ENCODE measurements at places on chromosomes 7 and 10. TPM values are rescaled to one million over a fixed set of nuclear protein-coding genes. Genes with fewer than 3 reads are reported as not detected.

DBNL gene
- 206 TPM for polyA plus RNA-seq

CALML3 gene
- not detected for polyA plus RNA-seq

ITPRIP gene
- 13.4 TPM for polyA plus RNA-seq

ZPBP gene
- polyA plus RNA-seq: 0.28 TPM

UBN2 gene
- polyA plus RNA-seq: 0.59 TPM

WIPF3 gene
- polyA plus RNA-seq: not detected

CAPZA2 gene
- polyA plus RNA-seq: 224 TPM

CAMK1D gene
- 4.4 TPM for polyA plus RNA-seq

ASL gene
- 16.6 TPM for polyA plus RNA-seq

PWWP2B gene
- polyA plus RNA-seq: 0.90 TPM

AGR2 gene
- not detected for polyA plus RNA-seq

PHKG1 gene
- 0.09 TPM for polyA plus RNA-seq

SMKR1 gene
- 3.6 TPM for polyA plus RNA-seq

FAM241B gene
- polyA plus RNA-seq: 17.3 TPM

LLCFC1 gene
- polyA plus RNA-seq: not detected

LOXL4 gene
- polyA plus RNA-seq: not detected
